ENCODE measurements at places on chromosomes 11 and 22. TPM values are rescaled to one million over a fixed set of nuclear protein-coding genes. Genes with fewer than 3 reads are reported as not detected.
A peak's percentile ranks its signal among the peaks of the same experiment; 100 is the strongest.

DNA sequence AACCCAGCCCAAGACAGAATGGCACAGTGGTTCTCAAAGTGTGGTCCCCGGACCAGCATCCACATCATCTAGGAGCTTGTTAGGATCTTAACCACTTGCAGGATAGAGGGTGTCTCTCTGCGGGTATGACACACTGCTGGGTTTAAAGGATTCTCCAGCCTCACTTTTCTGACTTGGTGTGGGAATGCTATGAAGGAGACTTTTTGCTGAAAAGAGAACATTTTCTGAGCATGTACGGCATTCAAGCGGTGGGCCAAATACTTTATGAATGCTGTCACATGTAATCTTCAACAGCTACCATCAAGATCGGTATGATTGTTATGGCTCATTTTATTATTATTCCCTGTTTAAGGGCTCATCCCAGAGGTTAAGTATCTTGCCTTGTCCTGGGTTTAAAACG lies 1.8 kb upstream of the CD82 start:
- no peaks in the 10 kb centered on the region for H3K27me3 ChIP-seq
- DNase-seq: no peak
- H3K4me3 ChIP-seq: no peak overlapping the region
- no peak overlapping the region for H3K27ac ChIP-seq
- H3K36me3 ChIP-seq: no peaks in the 10 kb centered on the region
- peaks cover 38% of the 10 kb centered on the region for H3K4me1 ChIP-seq

- no peak overlapping the region for H3K4me3 ChIP-seq
- H3K4me1 ChIP-seq: no peaks in the 10 kb centered on the region
- no peak for DNase-seq
- H3K36me3 ChIP-seq: no peaks in the 10 kb centered on the region
These were observed 718 bp downstream of the LTBP3 start for GRCh38 chr11:65557280-65558001.

- H3K4me3 ChIP-seq: no peak overlapping the region
- no peak overlapping the region for H3K27ac ChIP-seq
- no peak for DNase-seq
- H3K4me1 ChIP-seq: no peaks in the 10 kb centered on the region
These were observed 47.8 kb downstream of the TEAD1 start for GRCh38 chr11:12721816-12722604.

GRCh38 chr11:64306876-64307622 lies 1.7 kb downstream of the ESRRA start:
- peaks cover 3% of the 10 kb centered on the region for H3K36me3 ChIP-seq
- H3K27ac ChIP-seq: peak overlapping the region; percentile 79
- H3K4me1 ChIP-seq: peaks cover 17% of the 10 kb centered on the region
- no peaks in the 10 kb centered on the region for H3K27me3 ChIP-seq

GRCh38 chr22:29270475-29271271 lies 2.6 kb downstream of the EWSR1 start:
- H3K27ac ChIP-seq: 0 out of 2 replicates have a peak overlapping the region, but pooled peaks have one; percentile 1
- H3K27me3 ChIP-seq: no peaks in the 10 kb centered on the region
- H3K4me3 ChIP-seq: peak overlapping the region; percentile 96
- DNase-seq: no peak
- H3K36me3 ChIP-seq: peaks cover 42% of the 10 kb centered on the region
- peaks cover 7% of the 10 kb centered on the region for H3K4me1 ChIP-seq

GRCh38 chr11:91100427-91100826 lies 877.6 kb upstream of the CHORDC1 start:
- no peak for DNase-seq
- H3K27me3 ChIP-seq: no peaks in the 10 kb centered on the region

Gene DEFB131B
- polyA plus RNA-seq: not detected
